ENCODE measurements at places on chromosomes 13 and 19. TPM values are rescaled to one million over a fixed set of nuclear protein-coding genes. Genes with fewer than 3 reads are reported as not detected.

NLRP5 gene
- not detected for total RNA-seq

FFAR3 gene
- not detected for total RNA-seq

PPP5C gene
- total RNA-seq: 83.4 TPM

ZNF66 gene
- not detected for total RNA-seq

SWSAP1 gene
- total RNA-seq: 1.7 TPM

MAB21L1 gene
- total RNA-seq: not detected

TIMM50 gene
- 173 TPM for total RNA-seq

ATP4A gene
- total RNA-seq: not detected

SKA3 gene
- total RNA-seq: 14.0 TPM

KLC3 gene
- total RNA-seq: 0.74 TPM

C1QTNF9 gene
- not detected for total RNA-seq

SPRED3 gene
- 3.1 TPM for total RNA-seq

EFNA2 gene
- 2.1 TPM for total RNA-seq

ZNF799 gene
- 1.5 TPM for total RNA-seq

CBLC gene
- not detected for total RNA-seq

ATP4B gene
- total RNA-seq: not detected

ZNF554 gene
- 1.0 TPM for total RNA-seq

CEACAM3 gene
- not detected for total RNA-seq

ENOX1 gene
- total RNA-seq: 0.77 TPM

NPAS1 gene
- 5.5 TPM for total RNA-seq

ANKLE1 gene
- 0.72 TPM for total RNA-seq

LCP1 gene
- 0.26 TPM for total RNA-seq

PLPPR3 gene
- total RNA-seq: 3.8 TPM

ACTN4 gene
- 1,072 TPM for total RNA-seq

LGALS14 gene
- not detected for total RNA-seq

TPGS1 gene
- total RNA-seq: 15.7 TPM

ZNF749 gene
- total RNA-seq: 17.6 TPM

SYT3 gene
- total RNA-seq: 0.55 TPM

RGL3 gene
- 2.7 TPM for total RNA-seq

FXYD3 gene
- 0.13 TPM for total RNA-seq

PSG11 gene
- not detected for total RNA-seq

CCDC106 gene
- 12.4 TPM for total RNA-seq

KLK3 gene
- total RNA-seq: not detected

TRPC4 gene
- total RNA-seq: 0.08 TPM

APOE gene
- 15.8 TPM for total RNA-seq

CABP5 gene
- not detected for total RNA-seq

ZNF546 gene
- total RNA-seq: 2.0 TPM

ATP1A3 gene
- 5.7 TPM for total RNA-seq

NCR1 gene
- total RNA-seq: not detected

GARIN5B gene
- total RNA-seq: 0.11 TPM

OBI1 gene
- total RNA-seq: 10.8 TPM

FLT1 gene
- not detected for total RNA-seq

FBXO46 gene
- 10.2 TPM for total RNA-seq

LIPE gene
- 2.0 TPM for total RNA-seq

Measured in A549 treated with DMSO at 1 μM for 4 hours (cell line).